NCI-H1048 (cell line): ENCODE measurements at places on chromosomes 5 and 9.

GRCh38 chr5:150137997-150138396 lies 17.6 kb downstream of the PDGFRB start:
- no peak for DNase-seq

DNA sequence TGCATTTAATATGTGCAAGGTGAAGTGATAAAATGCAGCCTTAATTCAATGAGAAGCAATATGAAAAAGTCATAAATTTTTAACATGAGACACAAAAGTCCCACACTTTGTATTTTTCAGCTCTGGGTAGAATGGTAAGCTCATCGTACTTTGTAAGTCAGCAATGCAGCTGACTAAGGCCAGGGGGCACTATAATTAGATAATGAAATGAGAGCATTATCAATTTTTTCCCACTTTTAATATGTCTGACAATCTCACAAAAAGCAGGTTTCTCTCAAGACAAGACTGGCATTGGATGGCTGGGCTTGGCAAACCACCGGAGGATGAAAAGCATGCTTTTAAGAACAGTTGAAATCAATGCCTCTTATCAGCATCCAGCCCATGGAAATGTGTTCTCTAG lies 162.8 kb downstream of the FAM174A start:
- DNase-seq = no peak

DNA sequence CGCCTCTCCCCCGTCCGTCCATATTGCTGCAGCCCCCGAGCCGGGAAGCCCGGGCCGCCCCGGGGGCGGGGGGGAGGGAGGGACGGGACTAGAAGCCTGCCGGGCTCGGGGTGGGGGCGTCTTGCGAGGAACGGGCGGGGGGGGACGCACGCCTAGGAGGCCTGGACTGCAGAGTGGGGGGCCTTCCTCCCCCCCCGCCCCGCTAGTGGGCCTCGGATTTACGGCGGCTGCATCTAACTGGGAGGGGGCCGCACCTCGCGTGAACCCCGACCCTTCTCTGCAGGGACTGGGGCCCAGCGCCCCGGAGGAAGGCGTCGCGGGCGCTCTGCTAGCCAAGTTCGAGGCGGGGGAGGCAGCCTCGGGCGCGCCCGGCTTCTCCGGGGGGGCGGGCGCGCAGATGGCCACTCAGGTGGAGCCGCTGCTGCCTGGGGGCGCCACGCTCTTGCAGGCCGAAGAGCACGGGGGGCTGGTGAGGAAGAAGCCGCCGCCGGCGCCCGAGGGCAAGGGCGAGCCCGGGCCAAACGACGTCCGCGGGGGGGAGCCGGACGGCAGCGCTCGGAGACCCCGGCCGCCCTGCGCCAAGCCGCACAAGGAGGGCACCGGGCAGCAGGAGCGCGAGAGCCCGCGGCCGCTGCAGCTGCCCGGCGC lies at the start of gene LARP1:
LARP1 (plus strand) TSS at position 17 of the 648 bp plus-strand sequence; CDS start at position 398, 381 bp downstream.
- no peak for DNase-seq

DNA sequence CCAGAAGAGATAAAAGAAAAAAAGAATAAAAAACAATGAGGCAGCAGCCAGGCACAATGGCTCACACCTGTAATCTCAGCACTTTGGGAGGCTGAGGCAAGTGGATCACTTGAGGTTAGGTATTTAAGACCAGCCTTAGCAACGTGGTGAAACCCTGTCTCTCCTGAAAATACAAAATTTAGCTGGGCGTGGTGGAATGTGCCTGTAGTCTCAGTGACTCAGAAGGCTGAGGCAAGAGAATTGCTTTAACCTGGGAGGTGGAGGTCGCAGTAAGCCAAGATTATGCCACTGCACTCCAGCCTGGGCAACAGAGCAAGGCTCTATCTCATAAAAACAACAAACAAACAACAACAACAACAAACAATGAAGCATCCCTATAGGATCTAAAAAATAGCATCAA lies 121.5 kb downstream of the HMHB1 start:
- DNase-seq = no peak

GRCh38 chr5:102638912-102639652 lies 116.0 kb upstream of the PAM start:
- DNase-seq = no peak

DNA sequence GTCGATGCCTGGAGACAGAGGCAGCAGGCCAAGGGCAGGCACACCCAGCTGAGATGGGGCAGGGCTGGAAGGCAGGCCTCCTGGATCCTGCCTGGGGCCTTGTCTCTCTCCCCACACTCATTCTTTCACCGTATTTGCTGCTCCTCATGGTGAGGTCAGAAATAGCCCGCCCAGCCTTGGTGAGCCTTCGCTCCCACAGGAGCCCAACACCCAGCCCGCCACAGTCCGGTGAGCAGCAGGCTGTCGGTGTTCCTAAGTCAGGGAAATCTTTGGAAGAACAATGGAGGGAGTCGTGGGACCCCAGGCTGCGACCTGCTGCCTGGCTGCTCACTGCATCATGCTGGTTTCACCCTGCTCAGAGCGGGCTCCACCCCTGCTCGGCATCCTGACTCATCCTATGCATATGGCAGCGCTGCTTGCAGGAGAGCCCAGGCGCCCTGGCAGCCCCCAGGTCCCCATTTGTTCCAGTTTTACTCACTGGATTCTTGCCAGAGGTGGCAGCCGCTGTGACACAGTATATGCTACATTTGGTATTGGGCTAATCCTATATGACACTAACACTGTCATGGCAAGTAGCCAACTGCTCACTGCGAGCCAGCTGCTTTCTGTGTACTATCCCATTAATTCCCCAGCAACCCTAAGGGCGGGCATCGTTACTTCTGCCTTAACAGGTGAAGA lies 53.2 kb upstream of the NCS1 start:
- DNase-seq = no peak

- no peak for DNase-seq
Measured at GRCh38 chr9:105401651-105402050, 46.2 kb upstream of the FSD1L start.
